WERI-Rb-1 (cell line): ENCODE measurements at places on chromosomes 1 and 21.
A peak's percentile ranks its signal among the peaks of the same experiment; 100 is the strongest.

- DNase-seq: peak; percentile 83
Observed at GRCh38 chr1:201511941-201512539, 5.1 kb upstream of the CSRP1 start.

GRCh38 chr1:24298606-24299005, 20.6 kb upstream of the GRHL3 start:
- DNase-seq: no peak

DNA sequence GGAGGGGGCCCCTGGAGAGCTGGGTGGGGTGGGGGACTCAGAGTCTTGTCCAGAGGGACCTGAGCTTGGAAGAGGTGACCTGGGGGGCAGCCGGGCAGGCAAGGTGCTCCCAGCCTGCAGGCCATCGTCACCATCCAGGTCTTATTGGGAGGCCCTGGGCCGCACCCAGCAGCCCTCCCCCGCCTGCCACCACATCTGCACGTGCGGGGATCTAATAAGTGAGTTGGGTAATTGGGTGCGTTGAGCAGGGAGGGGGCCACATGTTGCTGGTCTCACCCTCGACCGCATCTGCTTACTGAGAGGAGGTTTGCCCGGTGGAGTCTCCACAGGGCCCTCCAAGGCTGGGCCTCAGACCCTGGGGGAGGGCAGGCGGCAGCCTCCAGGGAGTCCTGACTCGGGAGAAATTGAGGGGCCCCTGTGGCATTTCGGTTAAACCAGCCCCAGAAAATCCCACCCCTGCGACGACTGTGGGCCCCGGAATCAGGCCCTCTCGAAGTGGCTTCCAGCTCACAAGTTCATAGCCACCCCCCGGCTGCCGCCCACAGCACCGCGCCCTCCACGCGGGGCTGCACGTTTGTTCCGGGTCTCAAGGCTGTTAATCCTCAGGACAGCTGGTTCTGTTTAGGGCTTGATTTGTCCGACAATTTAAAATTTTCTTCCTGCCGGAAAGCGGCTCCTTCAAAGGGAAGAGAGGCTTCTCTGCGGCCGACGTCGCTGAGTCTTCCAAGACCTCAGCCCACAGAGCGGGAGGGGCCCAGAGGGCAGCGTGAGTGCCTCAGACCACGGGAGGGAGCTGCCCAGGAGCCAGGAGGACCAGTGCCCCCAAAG, 14.7 kb upstream of the COL6A2 start:
- no peak for DNase-seq

DNA sequence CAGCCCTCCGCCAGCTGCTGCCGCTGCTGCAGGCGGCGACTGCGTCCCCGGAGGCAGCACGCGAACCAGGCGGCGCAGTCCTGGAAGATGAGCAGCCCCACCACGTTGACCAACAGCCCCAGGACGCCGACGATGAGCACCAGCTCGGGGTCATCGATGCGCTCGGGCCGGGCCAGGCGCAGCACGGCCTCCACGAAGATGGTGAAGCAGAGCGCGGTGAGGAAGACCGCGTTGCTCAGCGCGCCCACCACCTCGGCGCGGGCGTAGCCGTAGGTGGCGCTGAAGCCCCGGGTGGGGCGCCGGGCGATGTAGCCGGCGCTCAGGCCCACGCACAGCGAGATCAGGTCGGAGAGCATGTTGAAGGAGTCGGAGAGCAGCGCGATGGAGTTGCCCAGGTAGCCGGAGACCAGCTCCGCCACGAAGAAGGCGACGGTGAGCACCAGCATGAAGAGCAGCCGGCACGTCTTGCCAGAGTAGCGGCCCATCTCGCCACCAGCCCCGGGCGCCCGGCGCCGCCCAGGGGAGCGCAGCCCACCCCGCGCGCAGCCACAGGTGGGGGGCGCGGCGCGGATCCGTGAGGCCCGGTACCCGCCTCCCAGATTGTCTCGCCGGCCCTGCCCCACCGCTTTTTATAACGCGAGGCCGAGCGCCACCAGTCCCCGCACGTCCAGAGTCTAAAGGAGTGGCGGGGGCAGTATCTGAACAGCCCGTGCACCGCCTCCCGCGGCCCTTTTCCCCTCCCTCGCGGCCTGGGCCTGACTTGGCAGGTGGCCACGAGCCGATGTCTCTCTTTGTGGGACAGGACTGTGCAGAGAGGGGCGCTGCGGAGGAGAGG, at the start of gene SLC30A10:
TSS of gene SLC30A10 (minus strand) at position 602 of the 835 bp plus-strand sequence. CDS start at position 485, 117 bp downstream.
- DNase-seq: peak; percentile 81

DNA sequence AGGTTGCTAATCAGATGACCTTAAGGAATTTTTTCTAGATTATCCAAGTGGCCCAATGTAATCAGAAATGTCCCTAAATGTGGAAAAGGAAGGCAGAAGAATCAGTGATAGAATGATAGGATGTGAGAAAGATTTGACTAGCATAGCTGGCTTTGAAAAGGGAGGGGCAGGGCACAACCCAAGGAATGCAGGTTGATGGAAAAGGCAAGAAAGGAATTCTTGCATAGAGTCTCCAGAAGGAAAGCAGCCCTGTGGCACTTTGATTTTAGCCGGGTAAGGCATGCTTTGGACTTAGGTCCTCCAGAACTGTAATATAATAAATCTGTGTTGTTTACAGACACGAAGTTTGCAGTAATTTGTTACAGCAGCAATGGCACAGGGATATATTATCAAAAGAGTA, 375.7 kb upstream of the B3GALT2 start:
- DNase-seq: no peak

- DNase-seq: no peak
Observed at GRCh38 chr1:37482796-37483744, 8.7 kb downstream of the ZC3H12A start.
